Omental fat pad (tissue), 4 donors: ENCODE measurements at places on chromosomes 3 and 15. TPM values are rescaled to one million over a fixed set of nuclear protein-coding genes. Genes with fewer than 3 reads are reported as not detected.

GRCh38 chr3:4099607-4100006 is 203.6 kb upstream of the SETMAR start:
- no peak for DNase-seq

DNA sequence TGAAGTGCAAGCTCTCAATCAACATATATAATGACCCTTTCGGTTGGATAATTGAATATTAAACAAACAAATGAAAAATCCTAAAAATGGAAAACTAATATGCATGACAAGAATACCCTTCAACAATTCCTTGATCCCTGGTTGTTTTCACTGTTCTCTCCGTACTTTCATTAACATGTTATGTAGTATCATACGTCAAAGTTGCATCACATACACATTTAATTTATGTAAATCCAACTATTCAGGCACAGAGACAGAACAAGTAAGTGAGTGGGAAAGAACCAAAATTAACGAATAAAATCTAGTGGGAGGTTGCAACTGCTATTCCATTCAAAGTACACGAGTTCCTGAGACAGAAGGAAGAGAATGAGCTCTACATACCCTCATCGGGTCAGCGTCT is 176.0 kb downstream of the SUCLG2 start:
- no peak for DNase-seq

- no peak for DNase-seq
Measured at GRCh38 chr15:67065531-67066005, at the start of gene SMAD3. Gene SMAD3 (plus strand): TSS chr15:67065602. CDS start chr15:67066155, 553 bp downstream.

DNA sequence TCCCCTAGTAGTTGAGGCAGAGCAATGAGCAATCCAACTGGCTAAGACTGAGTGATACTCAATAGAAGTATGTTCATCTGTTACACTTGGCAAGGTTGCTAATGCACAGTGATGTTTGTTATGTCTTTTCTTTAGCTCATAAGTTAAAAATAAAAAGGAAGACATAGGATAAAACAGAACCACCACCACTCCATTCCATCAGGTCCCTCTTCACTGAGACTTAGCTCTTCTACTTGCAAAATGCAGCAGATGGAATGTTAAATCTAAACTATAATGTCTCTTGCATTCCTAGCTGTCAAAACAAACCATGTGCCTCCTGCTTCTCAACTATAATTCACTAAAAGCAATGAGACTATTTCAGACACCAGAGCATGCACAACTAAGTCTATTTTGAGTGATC is 265.6 kb upstream of the UBE2E2 start:
- no peak for DNase-seq

DNA sequence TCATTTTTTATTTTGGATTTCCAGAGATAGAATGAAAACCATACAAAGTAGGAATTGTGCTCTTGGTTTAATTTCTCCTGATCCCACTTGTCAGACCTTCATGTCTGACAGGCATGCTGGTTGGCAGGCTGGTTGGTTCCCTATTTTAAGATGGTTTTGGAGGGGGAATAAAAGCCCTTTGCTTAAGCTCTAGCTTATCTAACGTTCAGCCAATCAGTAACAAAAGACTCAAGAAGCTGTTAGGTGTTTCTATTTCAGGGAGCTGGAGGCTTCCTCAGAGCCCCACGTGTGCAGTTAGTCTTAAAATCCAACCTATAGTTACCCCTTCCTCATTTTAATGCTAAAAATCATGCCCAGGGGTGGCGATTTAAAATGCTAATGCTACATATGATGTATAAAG is 40.5 kb upstream of the XIRP1 start:
- DNase-seq = no peak

- DNase-seq = no peak
Measured at GRCh38 chr15:48861813-48862431, 16.0 kb upstream of the EID1 start.

DNA sequence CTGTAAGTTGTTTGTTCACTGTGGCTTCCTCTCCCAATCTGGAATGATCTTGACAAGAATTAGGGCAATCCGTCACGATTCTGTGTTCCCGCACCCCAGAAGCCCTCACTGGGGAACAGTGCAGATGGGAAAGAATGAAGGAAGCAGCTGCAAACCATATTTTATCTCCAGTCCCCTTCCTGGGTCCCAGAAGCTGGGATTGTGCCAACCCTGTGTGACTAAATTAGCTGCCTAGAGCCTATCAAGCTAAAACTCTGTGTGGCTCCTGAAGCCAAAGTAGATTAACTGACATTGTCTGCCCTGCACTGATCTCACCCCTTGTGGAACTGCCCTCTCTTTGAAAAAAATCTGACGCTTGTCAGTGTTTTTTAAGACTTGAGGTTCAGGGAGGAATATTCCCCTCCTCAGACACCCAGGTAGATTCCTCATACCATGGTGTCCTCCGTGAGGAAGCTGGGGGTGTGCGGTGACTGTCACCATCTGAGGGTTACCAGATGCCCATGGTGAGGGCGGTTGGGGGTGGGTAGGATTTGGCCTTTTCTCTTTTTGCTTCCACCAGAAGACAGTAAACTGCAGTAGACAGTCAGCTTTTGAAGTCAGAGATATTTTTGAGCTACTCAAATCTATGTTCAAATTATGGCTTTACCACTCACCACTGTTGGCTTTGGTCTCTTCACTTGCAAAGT is 358.3 kb upstream of the TPM1 start:
- DNase-seq = no peak

The P2RY12 gene
- total RNA-seq = 5.2 TPM

The CRYGS gene
- total RNA-seq = 3.1 TPM
